ENCODE measurements at places on chromosomes 6 and 20. TPM values are rescaled to one million over a fixed set of nuclear protein-coding genes. Genes with fewer than 3 reads are reported as not detected.

GRCh38 chr6:24231438-24231977 is 105.5 kb downstream of the NRSN1 start:
- no peaks in the 10 kb centered on the region for H3K4me1 ChIP-seq
- DNase-seq: no peak
- no peak overlapping the region for H3K4me3 ChIP-seq
- H3K27me3 ChIP-seq: peaks cover 12% of the 10 kb centered on the region

- peaks cover 26% of the 10 kb centered on the region for H3K27me3 ChIP-seq
- DNase-seq: no peak
- H3K27ac ChIP-seq: no peak overlapping the region
- H3K4me3 ChIP-seq: no peak overlapping the region
Observed at GRCh38 chr20:58745391-58745790, 52.8 kb downstream of the NPEPL1 start.

Gene SNHG17
- 77.8 TPM for total RNA-seq

GRCh38 chr20:61477451-61477861 is 225.4 kb downstream of the CDH4 start:
- no peak overlapping the region for H3K27ac ChIP-seq
- no peaks in the 10 kb centered on the region for H3K36me3 ChIP-seq
- no peaks in the 10 kb centered on the region for H3K4me1 ChIP-seq

DNA sequence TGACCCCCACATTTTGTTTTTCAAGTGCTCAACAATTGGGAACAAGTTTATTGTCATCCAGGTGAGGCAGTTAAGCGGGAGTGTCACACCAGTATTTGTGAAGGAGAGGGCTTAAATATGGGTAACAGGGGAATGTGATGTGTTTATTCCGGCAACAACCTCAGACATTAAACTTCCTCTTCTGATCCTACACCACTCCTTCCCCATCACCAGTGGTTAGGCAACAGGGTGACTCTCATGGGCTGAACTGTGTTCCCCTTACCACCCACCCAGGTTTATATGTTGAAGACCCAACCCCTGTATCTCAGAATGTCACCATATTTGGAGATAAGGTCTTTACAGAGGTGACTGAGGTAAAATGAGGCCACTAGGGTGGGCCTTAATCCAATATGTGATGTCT is 52.1 kb upstream of the RNF182 start:
- peaks cover 11% of the 10 kb centered on the region for H3K27me3 ChIP-seq
- no peak overlapping the region for H3K27ac ChIP-seq
- H3K4me1 ChIP-seq: peaks cover 10% of the 10 kb centered on the region
- H3K4me3 ChIP-seq: no peak overlapping the region

GRCh38 chr20:16601047-16601446 is 27.8 kb upstream of the KIF16B start:
- no peaks in the 10 kb centered on the region for H3K27me3 ChIP-seq
- no peak overlapping the region for H3K27ac ChIP-seq
- no peaks in the 10 kb centered on the region for H3K4me1 ChIP-seq
- no peak for DNase-seq
- H3K36me3 ChIP-seq: no peaks in the 10 kb centered on the region

DNA sequence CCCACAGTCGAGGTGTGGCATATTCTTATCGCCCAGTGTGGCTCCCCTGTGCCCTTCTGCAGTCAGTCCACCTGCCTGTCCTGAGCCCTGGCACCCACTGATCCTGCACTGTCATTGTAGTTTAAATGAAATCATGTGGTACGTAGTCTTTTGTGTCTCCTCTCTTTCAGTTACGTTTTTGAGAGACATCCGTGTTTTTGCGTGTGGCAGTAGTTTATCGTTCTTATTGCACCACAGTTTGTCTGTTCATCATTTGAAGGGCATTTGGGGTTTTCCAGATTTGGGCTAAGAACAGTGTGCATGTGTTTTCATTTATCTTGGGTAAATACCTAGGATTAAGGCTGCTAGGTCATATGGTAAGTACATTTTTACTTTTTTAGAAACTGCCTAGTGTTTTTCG is 49.3 kb downstream of the SPATA2 start:
- H3K27me3 ChIP-seq: no peaks in the 10 kb centered on the region
- peaks cover 29% of the 10 kb centered on the region for H3K36me3 ChIP-seq
- H3K27ac ChIP-seq: no peak overlapping the region
- no peak for DNase-seq
- peaks cover 4% of the 10 kb centered on the region for H3K4me1 ChIP-seq
- no peak overlapping the region for H3K4me3 ChIP-seq

Gene SYNGAP1
- 42.0 TPM for total RNA-seq

GRCh38 chr6:144068794-144069193 is 26.6 kb downstream of the SF3B5 start:
- H3K4me1 ChIP-seq: peaks cover 27% of the 10 kb centered on the region
- no peak overlapping the region for H3K4me3 ChIP-seq
- no peak for DNase-seq
- H3K27ac ChIP-seq: no peak overlapping the region
- H3K36me3 ChIP-seq: no peaks in the 10 kb centered on the region
- H3K27me3 ChIP-seq: peaks cover 15% of the 10 kb centered on the region

Gene LAMA4
- not detected for total RNA-seq

DNA sequence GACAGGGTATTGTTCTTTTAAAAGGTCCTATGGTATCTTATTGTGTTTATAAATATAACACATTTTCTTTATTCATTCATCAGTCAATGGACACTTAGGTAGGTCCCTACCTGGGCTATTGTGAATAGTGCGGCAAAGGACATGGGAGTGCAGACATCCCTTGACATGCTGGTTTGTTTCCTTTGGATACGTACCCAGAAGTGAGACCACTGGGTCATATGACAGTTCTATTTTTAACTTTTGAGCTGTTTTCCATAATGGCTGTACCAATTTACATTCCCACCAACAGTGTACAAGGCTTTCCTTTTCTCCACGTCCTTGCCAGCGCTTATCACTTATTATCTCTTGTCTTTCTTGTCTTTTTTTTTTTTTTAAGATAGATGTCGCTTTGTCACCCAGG is 627.5 kb downstream of the PRKN start:
- H3K4me1 ChIP-seq: no peaks in the 10 kb centered on the region
- H3K27ac ChIP-seq: no peak overlapping the region
- no peak for DNase-seq
- H3K36me3 ChIP-seq: no peaks in the 10 kb centered on the region
- no peaks in the 10 kb centered on the region for H3K27me3 ChIP-seq

Gene RIPOR2
- 156 TPM for total RNA-seq

- H3K4me1 ChIP-seq: no peaks in the 10 kb centered on the region
- no peak for DNase-seq
- H3K36me3 ChIP-seq: no peaks in the 10 kb centered on the region
- no peak overlapping the region for H3K27ac ChIP-seq
- no peak overlapping the region for H3K4me3 ChIP-seq
Observed at GRCh38 chr6:91081452-91082067, 494.7 kb upstream of the MAP3K7 start.

DNA sequence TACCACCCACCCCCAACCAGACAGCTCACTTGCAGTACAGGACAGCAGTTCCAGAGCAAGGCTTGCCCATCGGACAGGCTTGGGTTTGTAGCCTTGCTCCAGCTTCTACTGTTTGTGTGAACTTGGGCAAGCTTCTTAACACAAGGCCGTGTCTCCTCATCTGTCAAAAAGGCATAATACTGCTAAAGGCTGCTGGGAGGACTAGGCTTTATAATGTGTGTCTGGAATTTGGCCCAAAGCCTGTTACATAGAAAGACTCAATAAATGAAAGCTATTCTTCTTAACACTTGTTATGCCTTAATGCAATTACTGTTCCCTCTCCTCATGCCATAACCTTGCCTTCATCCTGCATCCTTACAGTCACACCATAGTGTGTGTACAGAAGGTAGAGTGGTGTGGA is 43.4 kb downstream of the LYRM4 start:
- peaks cover 2% of the 10 kb centered on the region for H3K36me3 ChIP-seq
- H3K27ac ChIP-seq: no peak overlapping the region
- peaks cover under 1% of the 10 kb centered on the region for H3K4me1 ChIP-seq
- H3K4me3 ChIP-seq: no peak overlapping the region
- H3K27me3 ChIP-seq: no peaks in the 10 kb centered on the region
- no peak for DNase-seq

GRCh38 chr6:149318581-149319286 is 1.2 kb downstream of the TAB2 start:
- H3K27ac ChIP-seq: peak overlapping the region; percentile 86
- H3K4me1 ChIP-seq: peaks cover 50% of the 10 kb centered on the region
- peaks cover 36% of the 10 kb centered on the region for H3K36me3 ChIP-seq
- H3K27me3 ChIP-seq: no peaks in the 10 kb centered on the region

DNA sequence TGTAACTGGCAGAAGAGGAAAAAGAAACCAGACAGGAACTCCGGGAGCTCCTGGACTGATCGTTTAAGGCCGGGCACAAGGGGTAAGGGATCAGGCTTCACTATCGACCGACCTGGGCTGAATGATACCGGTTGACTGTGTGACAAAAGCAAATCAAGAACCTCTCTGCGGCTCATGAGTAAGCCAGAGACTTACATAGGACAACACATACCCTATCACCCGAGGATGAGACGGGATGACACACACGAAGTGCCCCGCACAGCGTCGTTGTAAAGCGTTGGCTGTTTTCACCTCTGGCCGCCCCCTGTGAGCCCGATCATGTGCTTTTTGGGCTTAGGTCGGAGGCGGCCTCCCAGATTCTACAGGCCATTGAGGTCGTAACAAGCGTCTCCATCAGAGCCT is 695 bp upstream of the TGIF2 start:
- DNase-seq: peak; percentile 77
- peaks cover 40% of the 10 kb centered on the region for H3K4me1 ChIP-seq
- H3K27ac ChIP-seq: peak overlapping the region; percentile 98
- no peaks in the 10 kb centered on the region for H3K27me3 ChIP-seq

- H3K4me3 ChIP-seq: no peak overlapping the region
- H3K27ac ChIP-seq: no peak overlapping the region
- no peaks in the 10 kb centered on the region for H3K27me3 ChIP-seq
- no peak for DNase-seq
- no peaks in the 10 kb centered on the region for H3K36me3 ChIP-seq
Observed at GRCh38 chr6:117653949-117654348, 21.3 kb upstream of the NUS1 start.

Gene SAPCD1
- 14.3 TPM for total RNA-seq

Gene C20orf173
- not detected for total RNA-seq

- peaks cover 63% of the 10 kb centered on the region for H3K27me3 ChIP-seq
- H3K4me1 ChIP-seq: peaks cover 31% of the 10 kb centered on the region
- peaks cover 10% of the 10 kb centered on the region for H3K36me3 ChIP-seq
- H3K27ac ChIP-seq: peak overlapping the region; percentile 32
- H3K4me3 ChIP-seq: peak overlapping the region; percentile 54
- peak; percentile 68 for DNase-seq
Observed at GRCh38 chr20:21395666-21396598, 1.4 kb downstream of the NKX2-4 start.

Gene TRIM40
- total RNA-seq: not detected

DNA sequence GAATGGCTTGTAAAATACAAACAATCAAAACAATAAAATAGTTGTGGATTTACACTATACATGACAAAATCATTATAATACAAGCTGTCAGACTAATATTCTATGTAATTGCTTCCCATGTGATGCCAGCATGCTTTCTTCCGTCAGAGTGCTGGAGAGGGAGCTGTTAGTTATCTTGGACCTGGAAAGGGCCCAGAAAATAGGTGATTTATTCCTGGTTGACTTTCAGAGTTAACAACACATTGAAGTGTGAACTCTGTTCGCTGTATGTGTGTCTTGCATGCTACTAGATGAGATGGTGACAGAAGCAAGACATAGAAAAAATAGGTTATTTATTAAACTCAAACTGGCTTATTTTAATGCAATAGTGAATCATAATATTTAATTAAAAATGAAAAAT is 70.2 kb downstream of the CDYL start:
- H3K4me1 ChIP-seq: peaks cover 19% of the 10 kb centered on the region
- no peaks in the 10 kb centered on the region for H3K27me3 ChIP-seq
- H3K27ac ChIP-seq: no peak overlapping the region
- DNase-seq: no peak

DNA sequence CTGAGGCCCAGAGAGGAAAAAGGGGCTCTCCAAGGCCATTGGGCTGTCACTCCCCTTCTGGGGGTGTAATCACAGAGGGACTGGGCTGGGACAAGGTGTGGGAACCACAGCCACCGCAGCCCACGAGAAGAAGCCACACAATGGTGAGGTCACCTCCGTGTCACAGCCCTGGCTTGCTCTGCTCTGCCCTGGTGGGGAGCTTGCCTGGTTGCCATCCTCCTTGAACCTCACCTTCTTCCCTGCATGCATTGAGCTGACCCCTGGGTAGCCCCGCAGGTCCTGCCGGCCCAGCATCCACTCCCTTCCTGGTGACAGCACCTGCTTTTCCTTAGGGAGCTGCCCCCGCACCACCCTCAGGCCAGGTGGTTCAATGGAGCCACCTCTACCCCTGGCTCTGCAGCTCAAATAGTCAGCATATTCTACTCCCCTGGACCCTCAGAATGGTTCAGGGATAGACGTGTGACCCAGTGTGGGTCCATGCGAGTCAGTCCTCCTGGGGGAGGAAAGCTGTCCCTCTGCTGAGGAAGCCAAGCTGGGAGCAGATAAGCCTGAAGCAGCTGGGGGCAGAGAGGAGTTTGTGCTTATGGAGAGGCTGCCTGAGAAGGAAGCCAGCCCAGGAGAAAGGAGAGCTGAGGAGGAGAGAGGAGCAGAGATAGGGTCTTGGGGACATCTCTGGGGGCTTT is 21.3 kb downstream of the RBM38 start:
- DNase-seq: peak; percentile 56
- H3K27me3 ChIP-seq: peaks cover 4% of the 10 kb centered on the region
- H3K36me3 ChIP-seq: peaks cover 16% of the 10 kb centered on the region
- peaks cover 17% of the 10 kb centered on the region for H3K4me1 ChIP-seq
- peak overlapping the region; percentile 46 for H3K27ac ChIP-seq

Gene SNAI1
- total RNA-seq: 0.37 TPM

Gene ZSCAN26
- total RNA-seq: 6.7 TPM

GRCh38 chr6:100209323-100210136 is 215.5 kb upstream of the MCHR2 start:
- DNase-seq: no peak
- no peak overlapping the region for H3K4me3 ChIP-seq
- H3K27ac ChIP-seq: no peak overlapping the region
- no peaks in the 10 kb centered on the region for H3K4me1 ChIP-seq

- H3K36me3 ChIP-seq: no peaks in the 10 kb centered on the region
- DNase-seq: peak; percentile 40
- H3K27ac ChIP-seq: no peak overlapping the region
Observed at GRCh38 chr20:44247586-44248409, 690 bp downstream of the GDAP1L1 start.

GRCh38 chr6:155120034-155120433 is 124.9 kb downstream of the TIAM2 start:
- peaks cover 6% of the 10 kb centered on the region for H3K4me1 ChIP-seq
- H3K4me3 ChIP-seq: no peak overlapping the region
- no peak for DNase-seq
- H3K36me3 ChIP-seq: no peaks in the 10 kb centered on the region
- H3K27me3 ChIP-seq: no peaks in the 10 kb centered on the region
- no peak overlapping the region for H3K27ac ChIP-seq

Data from activated CD8-positive, alpha-beta T cell treated with anti-CD3 and anti-CD28 coated beads, Interleukin-2, amount 10 ng/mL, durations not matched to agents 7 days and 5 days (primary cell).